Stimulated activated CD4-positive, alpha-beta T cell treated with anti-CD3 and anti-CD28 coated beads, Interleukin-15, amount 100 ng/mL, for 48 hours (primary cell): ENCODE measurements at places on chromosomes 5 and 9.

DNA sequence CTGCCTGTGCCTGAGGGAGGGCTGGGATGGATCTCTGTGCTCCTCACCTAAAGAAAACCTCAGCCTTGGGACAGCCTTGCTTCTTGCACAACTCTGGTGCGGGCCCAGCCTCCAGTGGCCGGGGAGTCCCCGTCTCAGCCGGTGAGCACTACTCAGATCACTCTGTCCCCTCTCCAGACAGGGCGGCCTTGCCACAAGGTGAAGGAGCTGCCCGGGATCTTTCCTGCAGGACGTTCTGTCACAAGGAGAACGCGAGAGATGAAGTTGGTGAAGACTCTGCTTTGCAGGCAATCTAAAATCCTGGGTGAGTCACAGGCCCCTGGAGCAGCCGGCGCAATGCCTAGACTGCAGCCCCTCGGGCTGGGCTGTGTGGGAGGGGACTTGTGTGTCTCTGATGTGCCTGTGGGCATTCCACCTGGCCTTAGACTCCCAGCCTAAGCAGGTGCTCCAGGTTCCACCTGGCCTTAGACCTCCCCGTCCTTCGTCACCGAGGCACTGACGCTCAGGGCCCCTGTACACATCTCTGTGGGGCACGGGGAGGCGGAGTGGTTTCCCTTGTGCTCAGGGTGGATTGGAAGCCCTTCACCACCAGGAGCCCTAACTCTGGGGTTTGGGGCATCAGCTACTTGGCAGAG is 15.2 kb upstream of the IRX4 start:
- DNase-seq: no peak

DNA sequence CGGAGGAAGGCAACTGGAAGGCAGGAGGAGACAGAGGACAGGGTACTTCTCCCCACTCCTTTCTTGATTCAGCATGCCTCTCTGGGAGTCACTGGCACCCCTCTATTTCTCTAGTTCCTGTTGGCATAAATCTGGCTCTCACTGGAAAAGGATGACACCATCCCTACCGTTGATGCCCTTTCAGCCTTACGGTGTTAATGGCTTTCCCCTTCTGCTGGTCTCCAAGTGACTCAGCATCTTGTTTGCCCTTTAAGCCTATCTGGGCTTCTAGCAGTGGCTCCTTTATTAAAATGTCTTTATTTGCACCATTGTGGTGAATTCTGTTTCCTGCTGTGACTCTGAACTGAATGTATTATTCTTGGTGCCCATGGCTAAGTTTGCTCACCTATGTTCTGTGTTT is 227.3 kb upstream of the GLRA1 start:
- DNase-seq: no peak

DNA sequence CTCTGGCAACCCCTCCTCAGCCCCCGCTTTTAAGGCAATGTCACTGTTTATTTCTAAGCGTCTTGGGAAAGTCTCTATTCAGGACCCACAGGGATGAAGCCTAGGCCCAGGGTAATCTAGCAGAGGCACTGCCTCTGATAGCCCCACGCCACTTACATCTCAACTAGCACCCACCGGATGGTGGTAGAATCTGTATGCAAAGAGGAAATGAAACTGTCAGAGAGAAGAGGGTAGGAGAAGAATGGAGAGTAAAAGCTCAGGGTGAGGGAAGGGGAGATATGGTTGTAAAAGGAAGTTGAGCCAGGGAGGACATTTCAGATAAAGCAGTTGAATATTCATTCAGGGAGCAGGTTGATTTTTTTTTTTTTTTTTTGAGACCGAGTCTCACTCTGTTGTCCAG is 3.0 kb downstream of the FRRS1L start:
- no peak for DNase-seq

- no peak for DNase-seq
These were observed 212.8 kb downstream of the NXNL2 start for GRCh38 chr9:88747768-88748167.

GRCh38 chr9:126248680-126249079 is 77.9 kb upstream of the MVB12B start:
- DNase-seq: no peak

DNA sequence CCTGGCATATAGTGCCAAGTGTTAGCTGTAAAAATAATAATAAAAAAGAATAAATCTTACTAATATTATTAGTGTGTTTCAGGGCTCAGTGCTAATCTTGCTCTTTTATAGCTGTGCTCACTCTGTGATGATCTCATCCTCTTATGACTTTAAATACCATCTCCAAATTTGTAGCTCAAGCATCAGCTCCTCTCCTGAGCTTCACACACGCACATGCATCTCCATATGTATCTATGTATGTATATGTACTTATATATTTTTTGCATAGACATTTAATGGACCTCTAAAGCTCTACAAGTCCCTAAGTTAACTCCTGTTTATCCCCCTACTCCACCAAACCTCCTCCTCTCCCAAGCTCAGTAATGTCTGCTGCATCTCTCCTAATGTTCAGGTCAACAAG is 170.8 kb upstream of the NR3C1 start:
- DNase-seq: no peak

DNA sequence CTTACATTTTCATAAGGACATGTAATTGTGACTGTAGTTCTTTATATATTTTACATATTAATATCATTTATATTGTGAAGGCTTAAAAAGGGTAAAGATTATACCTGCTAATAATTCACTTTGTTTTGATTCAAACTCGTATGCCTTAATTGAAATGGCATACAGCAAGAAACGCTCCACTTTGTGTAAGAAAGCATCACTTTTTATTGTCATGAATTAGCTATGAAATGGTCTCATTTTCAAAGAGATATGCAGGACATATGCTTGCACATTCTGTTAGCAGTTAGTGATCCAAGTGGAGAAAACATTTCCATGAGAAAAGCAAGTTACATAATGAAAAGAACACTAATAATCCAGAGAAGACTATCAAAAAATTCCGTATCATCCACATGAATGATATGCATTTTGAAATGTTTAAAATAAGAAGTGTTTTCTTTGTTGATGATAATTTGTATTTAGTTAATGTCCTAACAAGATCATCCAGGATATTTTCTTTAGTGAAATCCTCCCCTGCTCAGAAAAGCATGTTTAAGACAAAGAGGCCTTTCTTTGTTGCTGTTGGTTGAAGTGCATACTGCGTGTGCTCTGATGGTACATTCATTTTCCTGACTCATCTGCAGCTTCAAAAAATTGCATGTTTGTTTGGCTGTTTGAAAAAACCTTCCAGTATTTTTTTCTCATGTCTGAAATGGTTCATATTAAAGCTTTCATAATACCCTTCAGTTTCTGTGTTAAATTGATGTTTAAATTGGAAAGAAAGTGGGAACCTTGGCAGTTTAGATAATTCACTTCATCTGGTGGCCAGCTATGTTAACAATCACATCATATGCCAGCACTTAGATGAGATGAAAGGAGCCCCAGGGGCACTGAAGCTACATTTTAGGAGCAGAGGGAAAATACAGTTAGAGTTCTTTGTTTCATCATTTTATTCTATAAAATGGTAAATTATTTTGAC is 242.2 kb downstream of the CSNK1G3 start:
- no peak for DNase-seq

- no peak for DNase-seq
These were observed 39.4 kb upstream of the GRAMD2B start for GRCh38 chr5:126383776-126384175.

DNA sequence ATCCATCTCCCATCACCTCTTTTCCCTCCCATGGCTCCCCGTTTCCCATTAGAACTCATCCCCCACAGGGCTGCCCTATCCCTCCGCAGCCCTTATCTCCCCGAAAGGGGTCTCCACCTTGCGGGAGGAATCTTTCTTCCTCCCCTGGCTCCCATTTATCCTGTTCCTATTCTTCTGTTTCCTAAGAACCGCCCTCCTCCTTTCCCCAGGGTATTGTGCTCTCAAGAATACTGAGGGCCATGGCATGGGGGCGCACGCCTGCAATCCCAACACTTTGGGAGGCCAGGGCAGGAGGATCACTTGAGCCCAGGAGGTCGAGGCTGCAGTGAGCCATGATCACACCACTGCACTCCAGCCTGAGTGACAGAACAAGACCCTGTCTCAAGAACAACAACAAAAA is 665 bp downstream of the CD72 start:
- no peak for DNase-seq

- DNase-seq: no peak
These were observed 7.2 kb downstream of the CYFIP2 start for GRCh38 chr5:157273131-157273556.
